ENCODE measurements at places on chromosomes 12 and 14.

DNA sequence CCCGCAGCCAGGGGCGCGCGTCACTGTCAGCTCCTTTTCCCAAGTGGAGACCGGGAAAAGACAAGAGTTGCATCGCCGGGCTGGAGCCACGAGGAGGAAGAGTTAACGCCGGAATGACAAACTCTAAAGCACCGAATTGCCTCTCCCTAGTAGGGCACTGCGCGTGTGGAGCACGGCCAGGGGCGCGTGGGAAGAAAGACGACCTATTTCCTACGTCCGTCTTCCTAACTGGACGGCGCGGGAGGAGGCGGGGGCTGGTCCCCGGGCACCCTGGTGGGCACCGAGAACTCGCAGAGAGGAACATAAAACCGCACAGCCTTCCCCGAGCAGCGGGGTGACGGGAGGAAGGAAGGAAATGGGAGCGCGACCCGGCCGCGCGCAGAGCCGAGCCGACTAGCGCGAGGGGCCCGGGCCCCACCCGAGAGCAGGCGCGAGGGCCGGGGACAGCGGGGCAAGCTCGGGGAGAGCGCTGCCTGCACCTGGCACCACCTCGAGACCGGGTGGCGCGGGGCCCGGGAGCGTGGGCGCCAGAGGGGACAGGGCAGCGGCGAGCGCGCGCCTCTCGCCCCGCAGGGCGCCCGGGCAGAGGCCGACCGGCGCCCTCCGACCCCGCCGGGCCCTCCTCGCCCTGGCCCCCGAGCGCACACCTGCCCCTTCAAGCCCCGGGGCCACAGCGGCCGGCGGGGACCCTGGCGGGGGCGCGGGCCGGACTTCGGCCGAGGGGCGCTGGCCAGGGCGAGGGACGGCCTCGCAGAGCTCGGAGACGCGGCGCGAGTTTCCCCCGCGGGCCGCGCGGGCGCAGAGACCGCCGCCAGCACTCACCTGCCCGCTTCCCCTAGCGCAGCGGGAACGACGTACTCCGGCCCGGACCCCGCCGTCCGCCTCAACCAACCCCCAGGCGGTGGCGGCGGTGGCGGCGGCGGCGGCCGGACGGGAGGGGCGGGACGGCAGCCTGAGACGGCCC, at the start of gene SETD3:
TSS of gene SETD3 (minus strand) at position 954 of the 964 bp plus-strand sequence. CDS start 15,054 bp downstream, outside the sequence.
- peak; percentile 79 for DNase-seq

DNA sequence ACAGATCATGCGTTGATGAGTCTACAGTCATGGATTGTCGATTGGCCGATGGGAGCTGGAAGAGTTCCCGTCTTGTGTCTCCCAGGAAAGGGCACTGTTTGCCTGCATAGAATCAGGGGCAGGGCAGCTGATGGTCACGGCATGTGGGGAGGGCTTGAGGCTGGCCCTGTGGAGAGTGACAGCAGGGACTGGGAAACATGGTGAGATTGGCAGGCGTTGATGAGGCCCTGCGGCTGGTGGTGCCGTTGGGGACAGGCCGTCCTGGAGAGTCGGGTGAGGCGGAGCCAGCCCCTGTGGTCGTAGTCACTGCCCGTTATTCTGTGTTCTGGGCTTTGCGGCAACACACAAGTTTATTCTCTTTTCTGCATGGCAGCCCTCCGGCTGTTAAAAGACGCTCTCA, 52.9 kb downstream of the TECPR2 start:
- no peak for DNase-seq

- no peak for DNase-seq
Measured at GRCh38 chr12:123948401-123948795, 24.2 kb downstream of the CCDC92 start.

GRCh38 chr12:47985596-47986290, 18.5 kb downstream of the COL2A1 start:
- no peak for DNase-seq

GRCh38 chr12:127928178-127928577, 338.8 kb upstream of the TMEM132C start:
- DNase-seq: no peak

DNA sequence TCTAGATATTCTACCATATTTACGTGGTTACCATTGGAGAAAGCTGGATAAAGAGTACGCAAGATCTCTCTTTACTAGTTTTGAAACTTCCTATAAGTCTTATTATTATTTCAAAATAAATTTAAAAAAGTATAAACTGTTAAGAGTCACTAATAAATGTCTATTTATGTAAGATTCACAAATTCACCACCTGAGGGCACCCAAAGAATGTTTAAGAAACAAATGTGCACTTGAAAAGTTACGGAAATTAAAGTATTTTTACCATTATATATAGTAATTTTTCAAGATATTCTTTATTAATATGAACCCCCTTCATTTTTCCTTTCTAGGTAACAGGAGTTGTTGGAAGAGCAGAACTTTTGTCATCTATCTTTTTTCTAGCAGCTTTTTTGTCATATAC, 11.9 kb downstream of the TMTC3 start:
- DNase-seq: peak; percentile 61

Measured in EH (cell line).